Effector memory CD8-positive, alpha-beta T cell (primary cell): ENCODE measurements at places on chromosomes 12 and 14.

DNA sequence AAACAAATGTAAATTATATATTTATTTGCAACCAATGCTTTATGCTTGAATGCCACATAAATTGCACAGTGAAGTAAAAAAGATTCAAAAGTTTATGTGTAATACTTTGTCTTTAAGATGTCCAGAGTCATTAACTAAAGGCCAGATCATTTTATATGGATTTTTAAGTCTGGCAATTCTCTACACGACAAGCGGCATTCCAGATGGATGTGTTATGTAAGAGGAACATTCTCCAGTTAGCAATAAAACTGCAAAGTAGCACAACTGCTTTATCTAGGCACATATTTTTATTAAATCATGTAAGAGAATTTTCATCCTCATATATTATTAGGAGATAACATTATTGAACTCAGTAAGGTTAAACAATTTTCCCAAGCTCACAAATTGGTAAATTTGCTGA is 1717.7 kb upstream of the SEL1L start:
- H3K27ac ChIP-seq: no peak overlapping the region
- no peaks in the 10 kb centered on the region for H3K36me3 ChIP-seq
- no peak overlapping the region for H3K4me3 ChIP-seq
- H3K4me1 ChIP-seq: no peaks in the 10 kb centered on the region

DNA sequence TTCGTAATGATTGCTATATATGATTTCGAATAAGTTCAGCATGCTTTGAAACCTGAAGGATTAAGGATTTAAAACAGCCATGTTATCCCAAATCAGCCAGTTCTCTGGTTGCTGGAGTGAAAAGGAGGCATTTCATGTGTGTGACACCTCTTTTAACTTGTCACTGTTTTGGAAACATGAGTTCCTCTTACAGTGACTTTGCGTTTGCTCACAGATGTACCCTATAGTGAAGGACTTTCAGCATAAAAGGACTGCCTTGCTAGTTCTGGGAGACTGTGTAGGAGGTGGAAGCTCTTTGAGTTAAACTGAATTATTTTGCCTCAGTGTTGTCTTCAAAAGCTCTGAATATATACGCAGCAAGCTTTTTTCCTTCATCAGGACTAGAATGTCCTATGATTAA is 7.6 kb downstream of the RNASE11 start:
- no peaks in the 10 kb centered on the region for H3K36me3 ChIP-seq
- DNase-seq: no peak
- H3K27me3 ChIP-seq: peaks cover 8% of the 10 kb centered on the region
- no peak overlapping the region for H3K4me3 ChIP-seq
- no peaks in the 10 kb centered on the region for H3K4me1 ChIP-seq

DNA sequence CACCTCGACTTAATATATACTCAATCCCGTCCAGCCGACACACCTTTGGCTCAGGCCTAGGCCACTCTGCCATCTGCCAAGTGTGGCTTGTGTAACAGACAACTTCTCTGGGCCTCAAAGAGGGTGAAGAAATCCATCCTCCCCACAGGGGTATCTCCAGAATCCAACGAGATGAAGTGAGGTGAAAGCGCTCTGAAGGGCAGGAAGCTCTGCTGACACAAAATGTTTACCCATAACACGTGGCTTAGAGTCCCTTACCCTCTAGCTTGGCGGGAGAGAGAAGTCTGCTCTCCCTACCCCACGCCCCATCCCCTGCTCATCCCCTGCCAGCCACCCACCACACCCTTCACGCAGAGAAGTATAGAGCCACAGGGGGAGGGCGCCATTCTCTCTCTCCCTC is 13.0 kb downstream of the ZBTB39 start:
- DNase-seq: no peak
- H3K27me3 ChIP-seq: no peaks in the 10 kb centered on the region

GRCh38 chr12:61524851-61525250 is 735.4 kb upstream of the USP15 start:
- no peak overlapping the region for H3K4me3 ChIP-seq

- H3K27ac ChIP-seq: no peak overlapping the region
- H3K4me3 ChIP-seq: no peak overlapping the region
- H3K4me1 ChIP-seq: no peaks in the 10 kb centered on the region
- DNase-seq: no peak
Observed at GRCh38 chr12:90729736-90730135, 225.2 kb downstream of the CCER1 start.

DNA sequence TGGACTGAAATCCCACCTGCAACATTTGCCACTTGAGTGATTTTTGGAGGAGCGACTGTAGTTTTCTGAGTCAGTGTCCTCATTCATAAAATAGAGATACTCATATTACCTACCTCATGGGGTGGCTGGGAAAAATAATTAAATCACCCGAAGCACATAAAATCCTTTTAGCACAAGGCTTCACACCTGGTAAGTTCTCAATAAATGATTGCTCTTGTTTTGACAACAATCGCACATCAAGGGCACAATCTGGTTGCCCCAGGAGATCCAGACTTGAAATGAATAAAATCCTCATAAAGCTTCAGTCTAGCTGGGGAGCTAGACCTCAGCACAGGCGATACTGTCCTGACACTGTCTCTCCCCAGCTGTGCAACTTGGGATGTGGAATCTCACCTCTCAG is 76.0 kb upstream of the CCDC60 start:
- DNase-seq: no peak
- H3K4me1 ChIP-seq: no peaks in the 10 kb centered on the region
- H3K4me3 ChIP-seq: no peak overlapping the region
- peaks cover 5% of the 10 kb centered on the region for H3K27me3 ChIP-seq
- H3K27ac ChIP-seq: no peak overlapping the region
- peaks cover 5% of the 10 kb centered on the region for H3K36me3 ChIP-seq

- no peak overlapping the region for H3K4me3 ChIP-seq
- H3K36me3 ChIP-seq: no peaks in the 10 kb centered on the region
- DNase-seq: no peak
Observed at GRCh38 chr14:85178864-85179263, 351.1 kb upstream of the FLRT2 start.

- no peak overlapping the region for H3K4me3 ChIP-seq
- no peak overlapping the region for H3K27ac ChIP-seq
- no peaks in the 10 kb centered on the region for H3K27me3 ChIP-seq
- H3K36me3 ChIP-seq: no peaks in the 10 kb centered on the region
- peaks cover 10% of the 10 kb centered on the region for H3K4me1 ChIP-seq
Observed at GRCh38 chr12:51442324-51442723, 17.7 kb downstream of the SLC4A8 start.

DNA sequence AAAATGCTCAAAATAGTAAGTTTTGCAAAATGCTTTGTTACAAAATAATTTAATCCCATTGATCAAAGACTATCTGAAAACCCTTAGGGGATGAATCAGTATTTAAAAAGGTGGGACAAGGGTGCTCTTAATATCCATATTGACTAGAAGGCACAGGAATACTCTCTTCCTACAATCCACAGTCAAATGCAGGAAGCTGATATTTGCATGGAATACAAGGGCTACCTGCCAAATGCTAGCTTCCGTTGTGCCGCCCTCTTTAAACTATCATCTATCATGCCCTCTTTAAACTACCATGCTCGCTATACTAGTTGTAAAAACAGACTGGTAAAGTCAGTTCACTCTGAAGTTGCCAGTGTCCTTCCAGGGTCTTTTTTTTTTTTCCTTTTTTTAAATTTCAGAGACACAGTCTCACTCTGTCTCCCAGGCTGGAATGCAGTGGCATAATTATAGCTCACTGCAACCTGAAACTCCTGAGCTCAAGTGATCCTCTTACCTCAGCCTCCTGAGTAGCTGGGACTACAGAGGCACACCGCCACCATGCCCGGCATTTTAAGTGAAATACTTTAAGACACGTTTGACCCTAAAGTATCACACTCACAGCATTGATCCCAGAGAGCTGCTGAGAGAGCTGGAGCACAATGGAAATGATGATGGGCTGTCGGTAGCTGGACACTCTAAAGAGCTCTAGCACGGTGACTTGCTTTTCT is 6.7 kb downstream of the SLC2A3 start:
- no peaks in the 10 kb centered on the region for H3K27me3 ChIP-seq
- H3K4me3 ChIP-seq: peak overlapping the region; percentile 22
- H3K27ac ChIP-seq: no peak overlapping the region
- peaks cover 2% of the 10 kb centered on the region for H3K36me3 ChIP-seq
- H3K4me1 ChIP-seq: peaks cover 32% of the 10 kb centered on the region

DNA sequence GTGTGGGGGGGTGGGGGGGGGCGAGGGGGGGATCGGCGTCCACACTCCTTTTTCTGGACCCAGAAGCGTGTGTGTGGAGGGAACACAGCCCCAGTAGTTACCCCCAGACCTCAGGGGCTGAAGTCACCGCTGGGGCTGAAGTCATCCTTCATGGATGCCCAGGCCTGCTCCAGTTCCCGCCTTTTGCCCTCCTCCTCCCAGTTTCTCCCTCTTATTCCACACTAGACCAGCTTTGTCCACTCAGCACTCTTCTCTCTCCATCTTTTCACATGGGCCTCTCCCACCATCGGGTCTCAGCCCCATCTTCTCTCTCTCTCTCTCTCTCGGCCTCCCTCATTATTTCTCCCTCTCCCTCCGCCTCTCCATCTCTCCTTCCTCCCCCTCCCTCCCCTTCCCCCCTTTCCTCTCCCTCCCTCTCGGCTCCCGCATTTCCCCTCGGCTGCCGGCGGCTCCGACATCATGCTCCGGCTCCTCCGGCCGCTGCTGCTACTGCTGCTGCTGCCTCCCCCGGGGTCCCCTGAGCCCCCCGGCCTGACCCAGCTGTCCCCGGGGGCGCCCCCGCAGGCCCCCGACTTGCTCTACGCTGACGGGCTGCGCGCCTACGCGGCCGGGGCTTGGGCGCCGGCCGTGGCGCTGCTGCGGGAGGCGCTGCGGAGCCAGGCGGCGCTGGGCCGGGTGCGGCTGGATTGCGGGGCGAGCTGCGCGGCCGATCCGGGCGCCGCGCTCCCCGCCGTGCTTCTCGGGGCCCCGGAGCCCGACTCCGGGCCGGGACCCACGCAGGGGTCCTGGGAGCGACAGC is at the start of gene P3H3:
Gene P3H3, plus strand, starts transcription at position 426 of the 799 bp plus-strand sequence. Its CDS starts 34 bp downstream, at position 460.
- H3K4me3 ChIP-seq: peak within 1 kb of the TSS; percentile 88
- peaks cover 24% of the 10 kb centered on the region for H3K4me1 ChIP-seq
- peaks cover 5% of the 10 kb centered on the region for H3K36me3 ChIP-seq
- H3K27me3 ChIP-seq: peaks cover 56% of the 10 kb centered on the region
- peak within 1 kb of the TSS; percentile 85 for H3K27ac ChIP-seq

GRCh38 chr12:26629864-26630263 is 203.1 kb downstream of the ITPR2 start:
- no peak overlapping the region for H3K4me3 ChIP-seq
- peaks cover 21% of the 10 kb centered on the region for H3K36me3 ChIP-seq
- H3K4me1 ChIP-seq: no peaks in the 10 kb centered on the region
- no peak for DNase-seq
- H3K27ac ChIP-seq: peak overlapping the region; percentile 86

DNA sequence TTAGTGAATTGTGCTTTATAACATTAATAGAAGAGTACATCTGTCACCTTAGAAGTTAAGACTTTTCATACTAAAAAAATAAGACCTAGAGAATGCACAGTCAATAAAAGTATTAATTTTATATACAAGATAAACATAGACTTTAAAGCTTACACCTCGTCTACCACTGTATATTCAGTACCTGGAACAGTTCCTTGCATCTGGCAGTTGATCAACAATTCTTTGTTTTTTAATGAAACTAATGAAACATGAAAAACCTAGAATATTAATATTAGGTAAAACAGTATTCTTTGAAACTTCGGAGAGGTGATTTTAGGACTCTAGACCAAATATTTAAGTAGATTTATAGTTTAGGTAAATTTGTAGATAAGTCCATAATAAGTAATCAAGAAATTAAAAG is 4.3 kb downstream of the GOLT1B start:
- peaks cover 12% of the 10 kb centered on the region for H3K4me1 ChIP-seq
- H3K27me3 ChIP-seq: no peaks in the 10 kb centered on the region
- no peak overlapping the region for H3K27ac ChIP-seq
- no peak overlapping the region for H3K4me3 ChIP-seq
- DNase-seq: no peak
- H3K36me3 ChIP-seq: peaks cover 34% of the 10 kb centered on the region

- no peaks in the 10 kb centered on the region for H3K4me1 ChIP-seq
- no peaks in the 10 kb centered on the region for H3K36me3 ChIP-seq
Observed at GRCh38 chr12:82517027-82517426, 158.7 kb downstream of the METTL25 start.
